ENCODE measurements at places on chromosomes 6 and 20.

DNA sequence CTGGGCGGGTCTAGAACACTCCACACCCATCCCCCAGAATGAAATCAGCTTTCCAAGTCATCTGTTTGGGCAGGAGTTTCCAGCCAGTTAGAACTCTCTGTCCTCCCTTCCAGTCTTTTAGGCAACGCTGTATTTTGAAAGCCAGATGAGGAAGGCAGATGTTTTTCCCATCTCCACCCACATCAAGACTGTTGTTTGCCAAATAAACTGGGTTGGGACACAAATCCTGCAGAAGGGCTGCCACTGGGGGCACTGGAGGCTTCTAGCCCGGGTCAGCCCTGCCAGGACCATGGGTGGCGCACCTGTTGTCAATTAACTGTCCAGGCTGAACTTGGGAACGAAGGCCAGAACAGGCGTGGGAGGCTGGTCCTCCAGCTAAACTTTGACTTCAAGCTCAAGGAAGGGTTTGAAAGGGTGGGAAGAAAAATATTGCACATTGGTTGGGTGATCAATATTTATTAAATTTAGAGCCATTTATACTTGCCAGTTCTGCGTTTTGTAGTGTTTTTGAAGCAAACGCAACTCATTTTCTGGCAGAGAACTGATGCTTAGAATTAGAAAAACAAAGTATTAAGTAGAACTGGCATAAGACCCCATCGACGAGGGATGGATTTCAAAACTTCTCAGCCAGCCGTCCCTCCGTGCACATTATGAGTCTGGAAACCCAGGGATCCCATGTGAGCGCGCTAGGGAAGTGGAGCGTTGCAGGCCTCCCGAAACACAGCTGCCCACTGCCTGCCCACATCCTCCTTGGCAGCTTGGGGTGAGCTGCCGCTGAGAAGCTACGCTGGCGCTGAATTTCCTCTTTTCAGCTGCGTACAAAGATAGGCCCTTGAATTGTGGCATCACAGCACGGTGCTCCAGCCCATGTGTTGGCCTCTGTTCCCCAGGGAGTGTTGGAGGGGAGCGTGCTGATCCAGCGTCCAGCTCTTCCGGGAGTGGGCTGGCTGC lies 297.4 kb downstream of the QKI start:
- no peak for DNase-seq

GRCh38 chr6:37845026-37845911 lies 25.7 kb downstream of the ZFAND3 start:
- no peak for DNase-seq

- no peak for DNase-seq
These were observed 7.7 kb upstream of the STK35 start for GRCh38 chr20:2093883-2094282.

DNA sequence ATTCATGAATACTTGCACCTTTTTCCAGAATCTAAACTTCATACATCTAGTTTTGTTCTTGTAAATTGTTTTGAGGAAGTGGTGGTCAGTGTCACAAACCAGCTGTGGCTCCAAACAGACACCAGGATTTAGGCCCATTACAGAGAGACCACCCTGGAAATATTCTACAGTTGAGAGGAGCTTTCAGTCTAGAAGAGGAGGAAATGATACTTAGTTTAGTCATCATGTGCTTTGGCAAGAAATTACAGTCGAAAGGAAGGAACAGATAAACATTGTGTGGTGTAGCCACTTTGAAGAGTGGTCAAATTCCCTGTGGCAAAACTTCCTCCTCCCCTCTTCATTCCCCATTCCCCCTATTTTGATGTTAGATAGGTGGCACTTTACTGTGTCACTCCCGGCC lies 15.7 kb downstream of the DCBLD1 start:
- DNase-seq, result no peak

- no peak for DNase-seq
These were observed 88.5 kb downstream of the TBC1D7 start for GRCh38 chr6:13239530-13240455.

GRCh38 chr20:52309181-52309580 lies 117.6 kb upstream of the ZFP64 start:
- DNase-seq, result no peak

GRCh38 chr6:36283608-36284007 lies 13.7 kb downstream of the PNPLA1 start:
- DNase-seq, result no peak

All from NCI-H1417 treated with DMSO at 0.1 percent for 48 hours (cell line).